ENCODE measurements at places on chromosomes 16 and 17.

- peak; percentile 61 for DNase-seq
These were observed 8.3 kb downstream of the MRPL28 start for GRCh38 chr16:361872-362701.

DNA sequence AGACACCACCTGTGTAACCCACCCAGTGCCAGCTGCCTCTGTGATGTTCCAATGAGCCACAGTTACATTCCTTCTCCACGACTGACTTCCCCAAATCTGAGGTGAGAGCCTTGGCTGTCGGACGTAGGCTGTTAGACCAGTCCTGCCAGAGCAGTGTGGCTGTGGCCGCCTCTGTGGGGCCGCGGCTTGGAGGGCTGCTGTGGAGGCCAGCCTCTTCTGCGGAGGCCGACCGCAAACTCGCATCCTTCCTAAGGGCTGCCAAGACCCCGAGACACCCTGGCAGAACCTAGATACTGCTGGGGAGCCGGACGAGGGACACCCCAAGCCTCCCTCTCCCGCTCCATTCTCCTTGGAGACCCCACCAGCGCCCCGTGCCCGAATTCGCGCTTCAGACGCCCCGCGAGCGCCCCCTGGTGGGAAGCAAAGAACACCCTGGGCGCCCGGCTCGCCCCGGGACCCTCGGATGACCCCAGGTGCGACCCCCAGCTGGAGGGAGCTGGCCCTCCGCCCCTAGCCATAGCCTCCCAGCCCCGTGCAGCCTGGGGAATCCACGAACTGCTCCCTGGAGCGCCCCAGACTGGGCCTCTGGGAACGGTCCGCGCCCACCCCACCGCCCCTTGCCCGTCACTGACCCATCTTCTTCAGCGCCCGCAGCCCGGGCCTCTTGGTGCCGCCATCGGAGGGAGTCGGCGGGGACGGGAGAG lies 547 bp downstream of the PLCD3 start:
- peak; percentile 20 for DNase-seq

- DNase-seq: no peak
These were observed 14.6 kb downstream of the ALOX12B start for GRCh38 chr17:8072729-8073461.

- DNase-seq: peak; percentile 76
These were observed 1.2 kb upstream of the METTL26 start for GRCh38 chr16:637081-638018.

DNA sequence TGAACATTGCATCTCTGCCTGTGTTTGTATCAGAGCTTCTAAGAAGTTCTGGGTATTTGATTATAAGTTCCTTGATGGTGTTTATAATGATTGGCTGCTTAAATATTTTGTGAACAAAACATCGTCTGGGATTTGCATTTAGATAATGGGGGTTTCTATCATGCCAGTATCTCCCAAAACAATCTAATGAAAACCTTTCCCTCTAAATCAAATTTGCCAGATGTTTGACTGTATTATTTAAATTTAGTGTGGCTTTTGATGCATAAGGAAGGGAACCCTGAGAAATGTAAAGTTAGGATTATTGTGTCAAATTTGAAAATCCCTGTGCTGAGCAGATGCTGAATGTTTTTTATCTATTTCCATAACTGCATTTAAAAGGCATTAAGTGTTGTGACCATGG lies 159.9 kb downstream of the HS3ST3A1 start:
- DNase-seq: no peak

- no peak for DNase-seq
These were observed 17.8 kb downstream of the TTLL6 start for GRCh38 chr17:48799069-48799723.

- no peak for DNase-seq
These were observed 34.7 kb downstream of the MYO15A start for GRCh38 chr17:18143044-18143936.

- peak; percentile 64 for DNase-seq
These were observed 34.8 kb downstream of the CBFA2T3 start for GRCh38 chr16:88941913-88942909.

DNA sequence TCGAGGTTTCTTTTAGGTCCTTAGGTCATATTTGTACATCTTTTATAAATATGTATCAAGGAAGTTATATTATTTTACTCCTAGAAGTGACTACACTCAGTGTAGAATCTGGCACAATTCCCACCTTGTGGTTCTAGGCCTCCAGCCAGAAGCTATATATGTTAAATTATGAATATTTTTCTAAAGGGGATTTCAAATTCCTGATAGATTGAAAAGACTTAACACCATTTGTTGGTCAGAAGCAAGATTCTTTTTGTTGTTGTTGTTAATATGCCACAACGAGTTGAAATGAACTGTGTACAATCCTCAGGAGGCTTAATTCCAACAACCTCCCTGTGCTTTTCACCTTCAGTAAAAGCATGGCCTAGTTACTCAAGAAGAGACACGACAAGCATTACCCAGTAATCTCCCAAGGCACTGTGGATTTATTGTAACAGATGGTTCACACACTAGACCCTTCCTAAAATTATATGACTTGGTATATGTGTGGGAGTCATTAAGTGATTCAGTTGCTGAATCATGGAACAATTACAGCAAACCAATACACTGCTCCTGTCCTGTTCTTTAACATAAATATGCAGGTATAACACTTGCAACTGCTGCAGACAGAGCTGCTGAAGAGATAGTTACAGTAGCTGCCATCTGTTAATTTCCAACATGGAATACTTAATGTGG lies 964.4 kb upstream of the GOT2 start:
- no peak for DNase-seq

- DNase-seq: peak; percentile 11
These were observed 24.8 kb upstream of the BPTF start for GRCh38 chr17:67800495-67800928.
